ENCODE measurements at places on chromosomes 5 and 9.

- DNase-seq = no peak
These were observed 15.9 kb upstream of the CLINT1 start for GRCh38 chr5:157874861-157875260.

DNA sequence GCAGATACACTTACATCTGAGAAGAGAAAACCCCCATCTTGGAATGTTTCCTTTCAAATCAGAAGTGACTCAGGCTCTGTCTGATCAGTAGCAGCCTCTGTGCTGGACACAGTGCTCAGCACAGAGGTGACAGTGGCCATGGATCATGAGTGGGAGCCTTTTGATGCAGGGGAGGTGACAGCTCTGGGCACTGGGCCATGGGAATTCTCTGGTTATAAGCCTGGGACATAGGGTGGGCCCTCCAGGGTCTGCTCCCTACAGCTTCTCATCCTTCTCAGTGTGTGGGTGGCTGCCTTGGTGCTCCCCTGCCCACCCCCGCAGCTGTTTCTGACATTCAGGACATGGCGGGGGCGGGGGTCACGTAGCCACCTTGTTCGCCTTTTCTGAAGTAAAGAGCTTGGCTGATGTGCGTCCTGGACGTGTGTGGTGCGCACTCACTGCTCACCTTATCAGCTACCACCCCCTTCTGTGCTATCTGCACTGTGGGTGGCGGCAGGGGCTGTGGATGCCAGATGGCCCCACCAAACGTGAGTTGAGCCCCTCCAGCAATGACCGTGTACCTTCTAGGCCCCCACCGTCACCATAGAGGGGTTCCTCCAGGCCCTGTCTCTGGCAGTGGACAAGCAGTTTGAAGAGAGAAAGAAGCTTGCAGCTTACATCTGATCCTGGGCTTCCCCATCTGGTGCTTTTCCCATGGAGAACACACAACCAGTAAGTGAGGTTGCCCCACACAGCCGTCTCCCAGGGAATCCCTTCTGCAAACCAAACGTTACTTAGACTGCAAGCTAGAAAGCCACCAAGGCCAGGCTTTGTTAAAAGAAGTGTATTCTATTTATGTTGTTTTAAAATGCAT is 24.0 kb downstream of the TRIP13 start:
- no peak for DNase-seq

- no peak for DNase-seq
These were observed 89.6 kb upstream of the DMRTA1 start for GRCh38 chr9:22356985-22357384.

DNA sequence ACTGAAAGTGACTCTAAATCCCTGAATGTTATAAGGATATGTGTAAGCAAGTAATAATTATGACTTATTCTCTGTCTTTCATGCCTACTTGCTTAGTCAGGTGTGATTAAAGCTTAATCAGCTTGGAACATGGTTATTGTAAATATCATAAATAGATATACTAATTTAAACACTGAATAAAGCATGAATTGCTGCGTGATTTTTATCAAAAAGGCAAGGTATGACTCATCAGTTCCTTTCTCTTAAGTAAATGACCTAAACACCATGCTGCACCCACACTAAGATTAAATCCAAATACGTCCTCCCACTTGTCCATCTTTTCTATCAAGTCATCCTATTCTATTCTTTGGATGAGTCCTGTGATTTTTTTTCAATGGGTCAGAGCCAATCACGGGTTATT is 124.6 kb upstream of the MTAP start:
- no peak for DNase-seq

- no peak for DNase-seq
These were observed 146.6 kb downstream of the SLC24A2 start for GRCh38 chr9:19642256-19642655.

GRCh38 chr9:129442803-129443511 is 177.9 kb downstream of the C9orf50 start:
- no peak for DNase-seq

DNA sequence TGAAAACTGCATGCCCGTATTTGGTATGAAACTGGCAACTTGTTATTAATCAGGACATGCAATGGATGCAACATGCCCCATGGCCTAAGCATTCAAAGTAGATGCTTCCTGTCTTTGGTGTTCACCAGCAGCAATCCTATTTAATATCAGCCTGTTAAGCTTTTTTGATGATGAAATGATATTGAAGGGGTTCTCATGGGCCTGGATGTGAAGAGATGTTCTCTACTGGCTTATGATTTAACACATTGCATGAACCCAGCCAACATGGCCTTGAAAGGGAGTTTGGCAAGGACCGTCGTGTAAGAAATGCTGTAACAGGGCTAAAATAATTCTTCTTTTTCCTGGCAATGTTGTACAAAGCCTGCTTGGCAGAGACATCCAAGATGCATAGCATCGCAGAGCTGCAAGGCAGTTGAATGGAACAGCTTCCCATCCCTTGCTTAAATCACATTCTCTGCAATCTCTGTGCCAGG is 111.2 kb downstream of the SMARCA2 start:
- no peak for DNase-seq

DNA sequence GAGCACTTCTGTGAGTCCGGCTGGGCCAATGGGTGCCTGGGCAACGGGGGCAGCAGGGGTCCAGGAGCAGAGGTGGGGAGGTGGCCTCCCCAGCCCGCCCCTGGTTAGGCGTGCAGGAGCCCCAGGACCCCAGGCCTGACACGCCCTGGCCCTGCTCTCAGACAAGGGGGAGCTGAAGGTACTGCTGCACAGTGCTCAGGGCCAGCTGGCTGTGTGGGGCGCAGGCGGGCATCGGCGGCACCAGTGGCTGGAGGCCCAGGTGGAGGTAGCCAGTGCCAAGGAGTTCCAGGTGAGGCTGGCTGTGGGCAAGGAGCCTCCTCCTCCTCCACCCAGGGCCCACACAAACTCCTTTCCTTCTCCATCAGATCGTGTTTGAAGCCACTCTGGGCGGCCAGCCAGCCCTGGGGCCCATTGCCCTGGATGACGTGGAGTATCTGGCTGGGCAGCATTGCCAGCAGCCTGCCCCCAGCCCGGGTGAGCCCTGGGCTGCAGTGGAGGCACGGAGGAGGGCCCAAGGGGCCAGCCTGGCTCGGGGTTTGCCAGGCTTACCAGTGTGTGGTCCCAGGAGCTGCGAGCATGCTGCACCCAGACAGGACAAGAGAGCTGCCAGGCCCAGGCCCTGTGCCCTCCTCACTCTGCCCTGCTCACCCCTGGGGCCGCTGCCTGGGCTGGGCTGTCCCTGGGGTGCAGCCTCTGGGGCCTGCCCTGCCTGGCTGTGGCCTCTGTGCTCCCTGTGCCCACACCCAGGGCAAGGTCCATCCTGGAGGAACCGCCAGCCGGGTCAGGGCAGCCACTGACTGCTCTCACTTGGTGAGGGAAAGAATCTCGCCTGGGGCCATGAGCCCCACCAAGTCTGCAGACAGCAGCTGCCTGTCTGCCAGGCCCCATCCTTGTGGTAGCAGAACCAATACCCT is 7.0 kb downstream of the MAMDC4 start:
- DNase-seq = no peak

- DNase-seq = no peak
These were observed 272.7 kb downstream of the NR3C1 start for GRCh38 chr5:143130613-143131305.

DNA sequence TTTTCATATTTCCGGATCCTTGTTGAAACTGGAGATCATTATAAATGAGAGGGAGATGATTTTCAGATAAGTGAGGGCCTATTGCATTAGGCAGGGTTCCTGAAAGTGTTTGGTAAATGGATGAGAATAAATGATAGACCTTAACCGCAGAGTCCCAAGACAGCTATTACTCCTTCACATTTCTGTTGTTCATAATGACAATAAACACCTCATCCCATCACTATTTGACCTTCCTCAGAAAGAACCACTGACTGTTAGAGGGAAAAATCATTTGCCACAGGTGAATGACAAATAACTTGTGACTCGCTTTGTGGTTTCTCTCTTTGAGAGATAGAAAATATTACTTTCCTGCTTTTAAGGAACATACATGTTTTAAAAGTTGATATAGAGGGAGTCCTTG is 47.3 kb upstream of the TRMT10B start:
- no peak for DNase-seq

- DNase-seq = no peak
These were observed 22.0 kb downstream of the ALDH1A1 start for GRCh38 chr9:72930828-72931227.

GRCh38 chr5:26012078-26012477 is 1026.3 kb downstream of the CDH9 start:
- no peak for DNase-seq

GRCh38 chr5:13919786-13920185 is 24.7 kb downstream of the DNAH5 start:
- no peak for DNase-seq

DNA sequence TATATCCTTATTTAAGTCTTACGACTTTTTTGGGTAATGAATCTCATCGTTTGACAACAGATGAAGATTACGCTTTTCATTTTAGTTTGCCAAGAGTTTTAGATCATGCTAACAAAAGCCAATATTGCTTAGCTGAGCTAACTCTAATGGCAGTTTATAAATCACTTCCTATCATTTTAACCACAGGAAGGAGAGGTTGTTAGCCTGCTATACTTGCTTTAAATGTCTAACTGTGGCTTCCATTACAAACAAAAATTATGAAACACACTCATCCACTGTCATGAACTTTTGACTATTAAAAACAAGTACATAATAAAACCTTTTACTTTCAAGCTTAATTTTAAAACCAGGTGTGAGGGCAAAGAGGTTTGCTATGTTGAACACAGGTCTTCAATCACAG is 53.7 kb upstream of the ANKH start:
- DNase-seq = no peak

DNA sequence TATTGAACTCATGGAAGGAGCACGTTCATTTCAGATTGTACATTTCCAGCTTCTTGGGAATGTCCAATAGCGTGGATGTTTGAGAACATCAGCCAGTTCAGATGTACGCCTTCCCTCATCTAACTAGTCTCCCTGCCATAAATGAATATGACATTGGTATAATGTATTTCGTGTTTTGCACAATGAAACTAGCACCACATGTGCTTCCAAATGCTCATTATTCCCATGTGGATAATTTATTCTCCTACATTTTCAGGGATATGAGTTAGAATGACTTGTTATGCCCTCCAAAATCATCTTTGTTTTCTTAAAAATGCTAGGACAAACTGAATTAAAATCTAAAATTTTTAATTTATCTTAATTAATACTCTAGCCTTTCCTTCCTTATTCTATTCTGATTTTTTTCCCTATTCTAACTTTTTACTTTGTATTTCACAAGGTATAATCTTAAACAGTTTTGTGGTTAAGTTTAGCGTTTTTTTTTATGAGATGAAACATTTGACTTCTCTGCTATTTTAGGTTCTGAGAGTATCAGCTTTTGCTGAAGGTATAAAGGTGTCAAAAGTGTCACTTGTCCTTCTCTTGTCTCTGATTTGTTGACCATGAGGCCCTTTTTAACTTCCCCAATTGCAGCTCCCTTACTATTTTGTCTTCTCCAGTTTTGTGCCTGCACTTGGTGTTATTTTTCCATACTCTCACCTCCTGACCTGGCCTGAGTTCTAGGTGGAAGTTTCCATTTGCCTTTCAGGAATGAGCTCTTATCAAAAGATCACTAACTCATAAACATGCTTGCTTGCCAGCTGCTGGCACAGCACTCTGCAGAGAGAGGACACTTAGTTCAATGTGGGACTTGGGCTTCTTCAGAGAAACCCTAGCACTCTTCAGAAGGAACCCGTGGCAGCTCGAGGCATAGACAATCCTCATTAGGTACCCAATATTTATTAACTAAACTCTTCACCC is 106.8 kb downstream of the FRMD3 start:
- DNase-seq = no peak

DNA sequence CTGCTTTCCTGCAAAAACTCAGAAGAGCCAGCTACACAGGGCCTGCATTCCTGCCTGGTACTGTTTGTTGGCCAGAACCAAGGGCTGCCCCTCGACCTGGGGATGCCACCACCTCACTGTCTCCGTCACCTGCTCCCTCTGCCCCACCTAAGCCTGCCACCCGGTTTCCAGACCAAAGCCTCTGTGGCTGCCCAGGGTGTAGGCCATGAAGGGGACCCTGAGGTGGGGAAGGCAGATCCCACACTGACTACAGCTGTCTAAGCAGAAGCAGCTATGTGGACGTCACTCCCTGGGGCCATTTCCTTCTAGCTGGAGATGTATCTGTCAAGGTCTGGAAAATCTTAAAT is 35.8 kb downstream of the RASGEF1C start:
- no peak for DNase-seq

DNA sequence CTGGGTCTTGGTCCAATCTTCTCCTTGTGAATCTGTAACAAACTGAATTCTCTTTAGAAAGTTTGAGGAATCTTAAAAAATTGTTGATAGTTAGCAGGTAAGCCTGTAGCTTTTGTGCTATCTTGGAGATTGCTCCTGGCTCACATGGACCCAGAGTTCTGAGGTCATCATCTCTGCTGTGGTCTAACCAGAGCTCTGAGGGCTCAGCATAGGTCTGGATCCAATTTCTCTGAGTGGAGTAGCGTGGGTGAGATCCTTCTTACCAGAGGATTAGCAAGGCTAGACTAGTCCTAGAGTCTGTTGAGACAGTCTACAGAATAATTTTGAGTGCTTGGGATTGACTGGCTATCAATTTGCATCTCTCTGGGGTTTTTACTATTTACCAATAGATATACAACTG is 60.5 kb upstream of the IL6ST start:
- no peak for DNase-seq

- DNase-seq = no peak
These were observed 134.7 kb downstream of the CDH6 start for GRCh38 chr5:31328040-31328733.

GRCh38 chr5:50995285-50995942 is 329.0 kb downstream of the PARP8 start:
- DNase-seq = no peak

DNA sequence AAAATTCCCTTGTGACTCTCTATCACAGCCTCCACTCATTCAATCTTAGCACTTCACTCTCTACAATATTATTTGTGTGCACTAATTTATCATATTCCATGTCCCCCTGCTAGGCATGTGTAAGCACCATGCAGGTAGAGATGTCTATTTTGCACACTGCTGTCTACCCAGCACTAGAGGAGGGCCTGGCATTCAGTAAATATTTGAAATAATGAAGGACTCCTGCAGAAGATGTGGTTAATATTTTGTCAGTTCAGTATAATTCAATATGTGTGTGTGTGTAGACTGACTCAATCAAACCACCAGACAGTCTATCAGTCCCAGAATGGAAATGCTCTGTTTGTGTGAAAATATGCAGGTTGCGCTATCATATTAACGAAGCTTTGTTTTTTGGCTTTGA is 313.6 kb upstream of the CDH6 start:
- DNase-seq = no peak

All from stimulated activated CD4-positive, alpha-beta T cell treated with anti-CD3 and anti-CD28 coated beads, Interleukin-2, amount 100 ng/mL, for 24 hours (primary cell).